ENCODE measurements at places on chromosomes 4 and X.

DNA sequence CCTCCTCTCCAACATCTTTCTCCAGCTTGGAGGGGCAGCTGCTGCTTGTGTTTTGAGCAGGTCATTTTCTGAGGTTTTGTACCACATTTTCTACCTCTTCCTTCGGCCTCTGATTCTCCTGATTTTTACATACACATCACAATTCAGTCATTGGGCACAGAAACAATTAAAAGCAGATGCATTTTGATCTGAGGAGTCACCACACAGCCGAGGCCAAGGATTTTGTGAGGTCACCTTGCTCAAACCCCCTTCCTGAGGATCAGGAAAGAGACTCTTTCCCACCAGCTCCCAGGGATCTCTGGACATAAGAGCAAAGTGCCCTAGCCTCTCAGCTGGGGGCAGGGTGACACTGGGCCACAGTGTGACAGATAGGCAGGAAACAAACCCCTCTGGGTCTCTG, 5.4 kb upstream of the FATE1 start:
- DNase-seq, result no peak

GRCh38 chr4:165864271-165864670, 8.8 kb upstream of the TLL1 start:
- peak; percentile 15 for DNase-seq

DNA sequence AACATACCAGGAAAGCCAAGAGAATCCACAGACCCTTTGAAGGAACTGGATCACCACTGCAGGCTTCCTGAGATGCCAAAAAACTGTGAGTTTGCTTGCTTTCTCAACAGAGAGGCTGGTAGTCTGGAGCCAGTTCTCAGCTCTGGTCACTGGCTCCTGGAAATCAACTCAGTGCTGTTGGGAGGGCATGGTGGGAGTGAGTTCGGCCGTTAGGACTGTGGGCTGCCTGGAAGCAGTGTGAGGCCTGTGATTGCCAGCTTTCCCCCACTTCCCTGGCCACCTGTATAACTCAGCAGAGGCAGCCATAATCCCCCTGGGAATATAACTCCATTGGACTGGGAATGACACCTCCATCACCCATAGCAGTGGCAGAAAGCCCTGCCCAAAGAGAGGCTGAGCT, 122.0 kb upstream of the FSTL5 start:
- no peak for DNase-seq

DNA sequence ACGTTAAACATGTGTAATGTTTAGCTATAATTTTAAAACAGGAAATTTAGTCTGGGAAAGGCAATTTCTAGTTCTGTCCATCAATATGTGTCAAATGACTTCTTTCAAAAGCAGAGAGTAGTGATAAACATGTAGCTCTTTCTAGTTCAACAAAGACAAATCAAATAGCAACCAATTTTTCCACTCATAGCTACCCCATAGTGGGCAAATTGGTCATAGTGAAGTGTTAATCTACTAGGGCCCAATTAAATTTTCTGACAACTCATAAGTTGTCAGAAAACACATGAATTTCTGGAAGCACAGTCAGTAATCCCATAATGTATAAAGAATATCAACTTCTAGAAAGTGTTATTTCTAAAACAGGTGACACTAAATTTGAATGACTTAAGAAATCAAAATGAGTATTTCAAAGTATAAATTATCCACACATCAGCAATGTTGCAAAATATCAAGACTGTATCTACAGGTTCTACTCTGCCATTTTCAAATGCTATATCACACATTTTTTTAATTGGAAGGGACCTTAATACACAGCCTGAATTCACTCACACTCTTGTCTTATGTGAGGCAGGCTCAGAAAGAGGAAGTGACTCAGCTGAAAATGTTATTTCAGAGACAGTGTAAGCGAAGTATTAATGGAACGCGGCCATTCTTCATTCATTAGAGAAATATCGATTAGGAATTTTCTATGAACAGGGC, 7.7 kb downstream of the OCIAD2 start:
- DNase-seq, result peak; percentile 47

- DNase-seq, result no peak
Measured at GRCh38 chrX:39677978-39678791, 419.6 kb downstream of the BCOR start.
